ENCODE measurements at places on chromosomes 5 and 9. TPM values are rescaled to one million over a fixed set of nuclear protein-coding genes. Genes with fewer than 3 reads are reported as not detected.

DNA sequence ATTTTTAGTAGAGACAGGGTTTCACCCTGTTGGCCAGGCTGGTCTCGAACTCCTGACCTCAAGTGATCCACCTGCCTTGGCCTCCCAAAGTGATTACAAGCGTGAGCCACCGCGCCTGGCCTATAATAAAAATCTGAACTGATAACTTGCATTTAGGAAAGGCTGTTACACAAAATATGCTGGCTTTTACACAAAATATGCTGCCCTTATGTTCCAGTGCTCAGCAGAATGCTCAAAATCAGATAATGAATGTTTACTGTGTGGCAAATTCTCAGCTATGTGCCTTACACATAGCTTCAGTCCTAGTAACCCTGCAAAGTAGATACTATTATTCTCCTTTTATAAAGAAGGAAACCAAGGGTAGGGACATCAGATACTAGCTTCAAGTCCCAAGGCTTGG is 141.3 kb upstream of the MSX2 start:
- H3K4me3 ChIP-seq = no peak overlapping the region
- DNase-seq = no peak
- no peaks in the 10 kb centered on the region for H3K36me3 ChIP-seq
- H3K27me3 ChIP-seq = no peaks in the 10 kb centered on the region

The RLN2 gene
- total RNA-seq = 0.47 TPM

DNA sequence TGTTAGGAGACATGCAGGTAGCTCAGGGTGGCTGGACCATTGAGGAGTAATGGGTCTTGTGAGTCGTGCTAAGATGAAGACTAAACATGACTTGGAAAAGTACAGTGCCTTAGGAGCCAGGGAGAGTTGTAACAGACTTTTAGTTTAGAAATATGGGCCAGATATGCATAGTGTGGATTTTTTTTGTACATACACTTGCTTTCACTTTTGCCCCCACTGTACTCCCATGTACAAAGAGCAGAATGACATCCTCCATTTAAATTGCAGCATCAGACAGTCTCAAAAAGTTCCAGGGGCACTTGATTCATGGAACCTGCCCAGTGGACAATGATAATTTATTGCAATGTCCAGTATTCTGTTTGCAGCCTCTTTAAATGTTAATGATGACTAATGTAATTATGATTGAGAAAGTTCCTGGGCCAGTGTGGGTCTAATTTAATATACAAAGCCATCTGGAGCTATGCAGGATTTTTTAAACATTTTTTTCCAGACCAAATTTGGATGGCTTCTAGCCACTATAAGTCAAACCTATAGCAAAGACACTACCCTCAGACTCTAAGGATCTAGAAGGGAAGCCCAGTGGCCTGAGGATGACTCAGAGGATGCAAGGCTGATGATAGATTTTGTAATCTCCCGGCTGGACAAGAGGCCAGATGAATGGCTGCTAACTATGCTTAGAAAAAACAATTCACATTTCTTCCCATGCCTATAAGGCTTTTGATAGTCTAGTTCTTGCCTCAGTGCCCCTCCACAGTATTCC is 80.1 kb downstream of the TRPC7 start:
- H3K4me1 ChIP-seq = no peaks in the 10 kb centered on the region
- H3K36me3 ChIP-seq = no peaks in the 10 kb centered on the region
- no peak overlapping the region for H3K27ac ChIP-seq
- no peak for DNase-seq
- no peak overlapping the region for H3K4me3 ChIP-seq

- no peak overlapping the region for H3K27ac ChIP-seq
- DNase-seq = no peak
- H3K36me3 ChIP-seq = no peaks in the 10 kb centered on the region
- H3K4me3 ChIP-seq = no peak overlapping the region
- peaks cover 92% of the 10 kb centered on the region for H3K27me3 ChIP-seq
Observed at GRCh38 chr9:132583584-132584304, 1.3 kb downstream of the BARHL1 start.

- no peak overlapping the region for H3K4me3 ChIP-seq
- no peaks in the 10 kb centered on the region for H3K36me3 ChIP-seq
- peaks cover 4% of the 10 kb centered on the region for H3K27me3 ChIP-seq
- no peaks in the 10 kb centered on the region for H3K4me1 ChIP-seq
- no peak overlapping the region for H3K27ac ChIP-seq
- DNase-seq = no peak
Observed at GRCh38 chr9:83068414-83068813, 5.5 kb upstream of the RASEF start.

DNA sequence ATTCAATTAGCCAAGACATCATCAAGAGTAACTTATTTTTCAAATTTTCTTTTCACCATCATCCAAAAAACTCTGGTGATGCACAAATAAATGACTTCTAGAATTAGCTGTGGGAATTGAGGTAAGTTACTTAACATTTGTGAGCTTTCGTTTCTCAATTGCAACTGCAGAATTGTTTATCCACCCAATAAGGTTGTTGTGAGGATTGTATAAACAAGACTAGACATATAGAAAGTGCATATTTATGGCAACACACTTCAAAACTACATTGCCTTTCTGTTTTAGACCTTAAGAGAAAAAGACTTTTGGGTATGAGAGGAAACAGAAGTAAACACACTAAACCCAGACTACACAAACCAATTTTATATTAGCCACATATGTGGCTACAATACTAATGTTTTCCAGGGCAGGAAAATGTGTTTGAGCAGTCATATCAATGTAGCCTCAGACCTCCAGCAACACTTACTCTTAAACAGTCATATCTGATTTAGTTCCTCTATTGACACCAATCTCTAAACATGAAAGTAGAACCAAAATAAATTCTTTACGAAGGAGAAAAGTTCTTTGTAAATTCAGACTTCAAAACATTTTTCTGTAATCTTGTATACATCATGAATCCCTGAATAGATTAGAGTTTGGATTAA is 488.0 kb upstream of the CYLC2 start:
- no peak for DNase-seq
- no peaks in the 10 kb centered on the region for H3K4me1 ChIP-seq
- no peaks in the 10 kb centered on the region for H3K27me3 ChIP-seq
- H3K36me3 ChIP-seq = no peaks in the 10 kb centered on the region
- no peak overlapping the region for H3K27ac ChIP-seq

DNA sequence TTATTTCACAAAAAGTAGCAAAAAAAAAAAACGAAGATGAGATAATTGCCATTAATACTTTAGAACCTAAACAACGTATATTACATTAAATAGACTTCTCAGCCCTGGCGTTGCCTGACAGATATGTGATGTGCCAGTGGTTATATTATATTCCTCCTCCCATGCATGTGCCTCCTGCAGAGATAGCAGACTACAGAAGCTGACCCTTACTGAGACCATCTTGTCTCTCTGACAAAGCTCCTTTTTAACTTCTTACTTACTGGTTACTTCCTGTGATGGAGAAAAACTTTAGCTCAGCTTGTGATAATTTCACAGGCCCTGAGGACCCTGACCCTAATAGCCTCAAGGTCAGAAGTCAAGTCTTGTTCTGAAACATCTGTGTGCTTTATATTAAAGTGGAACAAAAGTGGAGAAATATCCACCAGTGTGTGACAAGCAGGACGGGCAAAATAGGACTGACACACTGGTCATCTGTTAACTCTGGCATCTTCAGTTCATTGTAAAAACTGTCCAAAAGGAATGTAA is 80.6 kb upstream of the POU5F2 start:
- H3K27ac ChIP-seq = no peak overlapping the region
- no peak for DNase-seq
- H3K4me1 ChIP-seq = no peaks in the 10 kb centered on the region
- no peaks in the 10 kb centered on the region for H3K27me3 ChIP-seq
- no peak overlapping the region for H3K4me3 ChIP-seq
- H3K36me3 ChIP-seq = no peaks in the 10 kb centered on the region

DNA sequence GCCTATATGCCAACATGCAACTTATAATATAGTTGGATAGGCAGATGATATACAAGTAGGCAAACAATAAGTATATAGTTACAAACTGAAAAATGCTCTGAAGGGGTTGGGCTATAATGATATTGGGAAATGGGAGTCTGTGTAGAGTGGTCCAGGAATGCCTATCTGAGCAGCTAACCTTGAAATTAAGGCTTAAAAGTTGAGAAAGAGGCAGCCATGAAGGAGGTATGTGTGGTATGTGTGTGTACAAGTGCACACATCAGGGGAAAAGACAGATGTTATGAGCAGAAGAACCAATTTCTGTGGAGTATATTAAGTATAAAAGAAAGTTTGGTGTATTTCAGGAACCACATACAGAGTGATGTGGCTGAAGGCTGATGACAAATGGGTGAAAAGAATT is 154.9 kb upstream of the PAPPA start:
- no peaks in the 10 kb centered on the region for H3K27me3 ChIP-seq
- no peaks in the 10 kb centered on the region for H3K36me3 ChIP-seq
- no peak overlapping the region for H3K27ac ChIP-seq
- DNase-seq = no peak

GRCh38 chr5:61991430-61991829 is 314.6 kb upstream of the KIF2A start:
- H3K4me3 ChIP-seq = no peak overlapping the region
- H3K36me3 ChIP-seq = no peaks in the 10 kb centered on the region
- DNase-seq = no peak
- no peak overlapping the region for H3K27ac ChIP-seq

GRCh38 chr9:18499980-18500379 is 26.0 kb downstream of the ADAMTSL1 start:
- no peak overlapping the region for H3K27ac ChIP-seq
- H3K27me3 ChIP-seq = no peaks in the 10 kb centered on the region
- DNase-seq = no peak
- no peak overlapping the region for H3K4me3 ChIP-seq
- H3K4me1 ChIP-seq = no peaks in the 10 kb centered on the region

GRCh38 chr9:87710443-87710842 is 15.5 kb upstream of the CTSL start:
- no peak overlapping the region for H3K4me3 ChIP-seq
- H3K4me1 ChIP-seq = peaks cover 41% of the 10 kb centered on the region
- no peaks in the 10 kb centered on the region for H3K36me3 ChIP-seq

Data from CD4-positive, alpha-beta T cell (primary cell).